ENCODE measurements at places on chromosomes 6 and 20. TPM values are rescaled to one million over a fixed set of nuclear protein-coding genes. Genes with fewer than 3 reads are reported as not detected.

GRCh38 chr20:4457566-4458543 lies 263.9 kb upstream of the PRND start:
- DNase-seq: no peak

GRCh38 chr20:2237059-2237458 lies 58.7 kb upstream of the TGM3 start:
- no peak for DNase-seq

The PCK1 gene
- total RNA-seq: not detected

DNA sequence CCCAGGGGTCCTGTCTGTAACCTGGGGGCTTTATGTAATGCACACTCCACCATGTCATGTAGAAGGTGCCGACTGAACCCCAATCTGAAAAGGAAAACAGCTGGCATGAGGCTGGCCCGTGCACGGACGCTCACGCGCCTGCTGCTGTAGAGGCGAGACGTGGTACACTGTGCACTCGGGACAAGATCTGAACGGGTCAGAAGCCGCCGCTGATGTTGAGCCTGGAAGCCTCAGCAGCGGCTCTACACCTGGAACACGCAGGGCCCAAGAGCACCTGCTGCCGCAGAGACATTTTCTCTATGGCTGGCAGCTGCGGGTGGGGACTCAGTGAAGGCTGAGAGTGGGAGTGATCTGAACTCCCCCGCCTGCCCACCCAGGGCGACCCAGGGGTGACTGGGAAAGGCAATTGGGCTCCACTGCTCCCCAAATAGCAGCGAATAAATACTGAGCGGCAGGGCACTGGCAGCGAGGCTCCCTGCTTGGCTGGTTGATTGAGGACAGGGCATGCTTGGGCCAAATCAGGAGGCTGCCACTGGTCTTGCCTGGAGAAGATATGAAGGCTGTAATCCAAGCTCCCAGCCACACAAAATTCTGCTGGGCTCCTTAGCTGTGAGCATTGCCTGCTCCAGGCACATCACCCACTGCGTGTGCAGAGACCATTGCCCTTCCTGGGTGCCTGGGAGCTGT lies 2.5 kb upstream of the OGFR start:
- DNase-seq: no peak

The ZBTB2 gene
- 28.9 TPM for total RNA-seq

The PARD6B gene
- 6.8 TPM for total RNA-seq

GRCh38 chr6:7252390-7252789 lies 60.6 kb downstream of the SSR1 start:
- DNase-seq: no peak

DNA sequence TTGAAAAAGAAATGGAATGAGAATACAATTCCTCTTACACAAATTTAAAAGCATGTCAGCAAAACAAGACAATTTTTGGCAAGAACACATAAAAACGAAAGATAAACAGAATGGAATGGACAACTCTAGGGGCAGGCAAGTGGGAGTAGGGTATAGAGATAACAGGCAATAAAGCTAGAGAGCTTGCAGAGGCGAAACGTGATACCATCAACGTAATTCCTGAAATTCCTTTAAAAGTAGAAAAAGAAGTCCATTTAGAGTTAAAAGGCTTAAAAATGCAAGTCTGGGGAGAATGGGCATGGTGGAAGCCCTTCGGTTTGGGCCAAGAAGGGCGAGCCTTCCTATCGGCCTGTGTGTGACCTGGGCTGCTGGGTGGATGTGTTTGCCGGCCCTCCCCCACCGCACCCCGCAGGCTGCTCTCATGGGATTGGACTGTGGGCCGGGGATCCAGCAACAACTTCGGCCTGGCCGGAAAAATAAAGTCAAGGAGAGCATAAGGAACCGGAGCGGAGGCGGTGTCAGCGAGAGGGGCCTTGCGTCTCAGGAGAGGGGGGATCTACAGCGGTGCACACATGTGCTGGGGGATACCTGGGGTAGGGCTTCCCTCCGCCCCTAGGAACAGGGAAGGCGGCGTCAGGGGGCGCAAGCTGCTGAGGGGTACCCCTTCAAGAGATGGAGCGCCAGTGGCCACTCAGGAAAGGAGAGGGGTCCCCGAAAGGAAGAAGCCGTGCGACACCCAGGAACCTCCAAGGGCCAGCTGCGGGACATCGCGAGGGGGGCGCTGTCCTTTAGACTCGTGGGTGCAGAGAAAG lies 4.1 kb downstream of the TMEM239 start:
- DNase-seq: no peak

DNA sequence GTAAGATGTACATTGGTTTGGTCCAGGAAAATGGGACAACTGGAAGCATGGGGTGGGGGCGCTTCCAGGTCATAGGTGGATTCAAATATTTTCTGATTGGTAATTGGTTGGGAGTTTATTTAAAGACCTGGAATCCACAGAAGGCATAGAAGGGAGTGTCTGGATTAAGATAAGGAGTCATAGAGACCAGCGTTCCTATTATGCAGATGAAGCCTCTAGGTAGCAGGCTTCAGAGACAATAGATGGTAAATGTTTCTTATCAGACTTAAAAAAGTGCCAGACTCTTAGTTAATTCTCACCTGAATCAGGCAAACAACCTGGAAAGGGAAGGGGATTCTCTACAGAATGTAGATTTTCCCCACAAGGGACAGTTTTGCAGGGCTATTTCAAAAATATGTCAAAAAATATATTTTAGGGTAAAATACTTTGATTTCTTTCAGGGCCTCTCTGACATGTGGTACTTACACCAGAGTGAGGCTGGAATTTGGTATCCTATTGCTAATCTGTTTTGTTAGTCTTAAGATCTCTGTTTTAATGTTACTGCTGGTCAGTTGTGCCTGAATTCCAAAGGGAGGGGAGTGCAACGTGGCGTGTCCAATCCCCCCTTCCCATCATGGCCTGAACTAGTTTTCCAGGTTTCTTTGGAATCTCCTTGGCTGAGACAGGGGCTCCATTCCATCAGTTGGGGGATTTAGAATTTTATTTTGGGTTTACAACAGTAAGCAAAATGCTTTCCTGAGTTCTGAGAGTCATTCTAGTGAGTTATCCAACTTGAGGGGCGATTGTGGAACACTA lies 25.1 kb downstream of the PIGT start:
- no peak for DNase-seq

DNA sequence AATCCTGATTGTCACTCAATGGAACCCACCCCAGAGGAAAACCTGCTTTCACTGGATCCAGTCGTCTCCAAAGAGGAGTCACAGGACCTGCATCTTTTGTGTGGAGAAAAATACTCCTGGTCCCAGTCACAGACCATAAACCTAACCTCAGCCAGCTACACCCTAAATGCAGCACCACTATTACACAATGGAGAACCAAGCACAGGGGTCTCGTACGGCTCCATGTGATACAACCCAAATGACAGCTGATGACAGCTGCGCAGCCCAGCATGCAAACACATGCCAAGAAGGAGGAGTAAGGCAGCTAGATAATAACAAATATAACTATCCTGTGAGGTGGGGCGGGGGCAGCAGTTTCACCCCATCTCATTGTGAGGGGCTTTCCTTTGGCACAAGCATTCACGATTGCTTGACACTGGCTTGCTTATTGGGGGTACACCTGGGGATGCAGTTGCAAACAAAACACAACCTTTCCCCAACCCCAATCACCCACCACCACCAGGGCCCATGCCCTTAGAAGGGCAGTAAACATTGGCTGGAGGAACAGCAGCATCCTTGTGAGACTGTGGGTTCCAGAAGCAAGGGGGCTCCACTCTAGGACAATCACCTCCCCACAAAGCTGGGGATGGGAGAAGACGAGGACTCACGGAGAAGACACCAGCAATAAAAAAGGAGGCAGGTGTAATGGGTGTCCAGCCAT lies 51.5 kb downstream of the TRERF1 start:
- no peak for DNase-seq

The SMPDL3A gene
- not detected for total RNA-seq
